Stimulated activated CD4-positive, alpha-beta T cell treated with anti-CD3 and anti-CD28 coated beads, Interleukin-2, amount 100 ng/mL, for 48 hours (primary cell): ENCODE measurements at places on chromosomes 6 and 20.

GRCh38 chr6:138238368-138238767 lies 20.1 kb upstream of the PBOV1 start:
- no peak for DNase-seq

DNA sequence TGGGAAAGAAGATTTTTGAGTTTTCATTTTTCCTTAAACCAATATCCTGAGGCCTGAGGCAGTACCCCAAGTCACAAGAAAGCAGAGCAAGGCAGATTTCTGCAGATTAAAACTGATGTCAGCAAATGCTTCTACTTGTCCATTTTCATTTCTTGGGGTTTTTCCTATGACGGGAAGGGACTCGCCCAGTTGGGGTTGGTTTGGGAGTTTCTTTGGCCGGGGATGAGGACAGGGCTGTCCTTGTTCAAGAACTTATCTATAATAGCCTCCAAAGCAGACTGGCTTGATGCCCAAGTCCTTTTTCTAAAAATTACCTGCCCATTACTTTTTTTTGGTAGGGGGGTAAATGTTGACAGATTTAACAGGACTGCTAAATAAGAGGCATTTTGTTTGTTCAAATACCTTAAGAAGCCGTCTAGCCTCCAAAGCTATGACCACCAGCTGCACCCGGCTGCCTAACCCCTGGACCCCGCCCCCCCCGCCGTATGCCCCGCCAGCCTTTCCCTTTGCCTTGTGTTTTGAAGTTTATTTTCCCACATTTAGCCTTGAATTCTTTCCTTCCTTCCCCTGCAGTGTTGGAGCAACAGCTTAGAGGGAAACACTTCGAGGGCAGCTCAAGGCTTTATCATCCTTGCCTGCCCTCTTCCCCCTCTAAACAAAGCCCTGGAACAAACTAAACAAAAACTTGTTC lies 2.5 kb downstream of the KCNK5 start:
- DNase-seq = no peak

GRCh38 chr6:82251942-82252341 lies 4.4 kb upstream of the IBTK start:
- DNase-seq = no peak

GRCh38 chr6:34657307-34657978 lies 39.1 kb downstream of the ILRUN start:
- DNase-seq = no peak

DNA sequence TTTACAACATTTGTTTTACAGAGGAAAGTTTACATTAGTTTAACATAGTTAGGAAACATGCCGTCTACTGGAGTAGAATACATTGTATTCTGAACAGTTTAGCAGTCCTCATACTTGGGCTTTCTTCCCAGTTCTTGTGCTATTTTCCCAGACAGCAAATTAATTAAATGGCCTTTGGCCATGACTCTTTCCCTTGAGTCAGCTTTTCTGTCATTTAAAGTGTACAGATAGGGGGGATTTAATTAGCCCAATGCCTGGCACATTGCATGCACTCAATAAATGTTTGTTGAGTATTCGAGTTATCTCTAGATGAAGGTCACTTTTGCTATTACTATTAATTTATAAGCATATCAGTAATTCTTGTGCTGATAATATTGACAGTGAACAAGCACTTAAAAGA lies 1.6 kb downstream of the TMEM244 start:
- DNase-seq = no peak

DNA sequence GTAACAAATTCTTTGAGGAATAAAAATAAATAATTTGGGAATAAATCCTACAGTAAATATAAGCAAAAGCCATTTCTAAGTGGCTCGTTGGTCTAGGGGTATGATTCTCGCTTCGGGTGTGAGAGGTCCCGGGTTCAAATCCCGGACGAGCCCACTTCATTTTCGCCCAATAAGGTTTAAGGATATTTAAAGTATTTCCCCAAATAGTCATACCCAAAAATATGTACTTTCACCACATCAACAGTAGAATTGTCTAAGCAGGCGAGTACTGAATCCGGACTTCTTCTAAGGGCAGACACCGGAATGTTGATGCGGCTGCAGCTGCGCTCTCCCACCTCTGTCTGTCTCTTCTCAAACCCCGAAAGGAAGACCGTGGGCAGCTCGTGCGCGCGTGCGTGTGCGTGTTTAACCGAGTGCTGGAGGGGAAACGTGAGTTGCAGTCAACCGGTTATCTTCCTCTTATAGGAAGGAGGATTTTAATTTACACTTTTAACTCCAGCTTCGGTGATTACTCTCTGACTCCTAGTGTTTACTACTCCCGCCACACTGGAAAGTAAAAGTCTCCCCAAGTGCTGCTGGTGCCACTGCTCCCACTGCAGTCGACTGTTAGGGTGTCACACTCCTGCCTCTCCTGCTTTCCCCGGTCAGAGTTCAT lies 155.7 kb upstream of the PRSS16 start:
- DNase-seq = peak; percentile 29
